Cerebellar nuclear complex (tissue), 1 donor: ENCODE measurements at places on chromosomes 4 and X.

DNA sequence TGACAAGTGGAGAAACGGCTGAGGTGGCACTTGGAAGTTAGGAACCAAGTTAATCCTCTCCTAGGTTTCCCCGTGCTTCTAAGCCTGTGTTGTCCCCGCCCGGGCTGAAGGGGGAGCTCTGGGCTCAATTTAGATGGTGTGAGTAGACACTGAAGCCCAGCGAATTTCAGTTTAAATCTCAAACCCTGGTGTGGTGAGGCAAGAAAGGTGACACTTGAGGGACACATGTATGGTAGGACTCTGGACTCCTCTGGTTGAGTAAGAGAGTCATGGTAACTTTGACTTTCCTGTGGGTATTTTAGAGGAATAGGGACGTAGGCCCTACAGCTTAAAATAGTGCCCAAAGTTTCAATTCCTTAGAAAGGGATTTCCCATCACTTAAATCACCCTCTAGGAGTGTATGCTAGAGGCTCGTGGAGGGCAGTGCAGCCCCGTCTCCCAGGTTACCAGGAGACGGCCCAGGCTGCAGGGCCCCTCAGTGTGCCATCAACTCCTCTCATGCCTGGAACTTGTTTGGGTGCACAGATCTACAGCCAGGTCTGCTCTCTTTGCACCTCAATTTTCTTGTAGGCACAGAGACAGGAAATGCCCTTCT is 24.0 kb downstream of the HAND2 start:
- DNase-seq: no peak

DNA sequence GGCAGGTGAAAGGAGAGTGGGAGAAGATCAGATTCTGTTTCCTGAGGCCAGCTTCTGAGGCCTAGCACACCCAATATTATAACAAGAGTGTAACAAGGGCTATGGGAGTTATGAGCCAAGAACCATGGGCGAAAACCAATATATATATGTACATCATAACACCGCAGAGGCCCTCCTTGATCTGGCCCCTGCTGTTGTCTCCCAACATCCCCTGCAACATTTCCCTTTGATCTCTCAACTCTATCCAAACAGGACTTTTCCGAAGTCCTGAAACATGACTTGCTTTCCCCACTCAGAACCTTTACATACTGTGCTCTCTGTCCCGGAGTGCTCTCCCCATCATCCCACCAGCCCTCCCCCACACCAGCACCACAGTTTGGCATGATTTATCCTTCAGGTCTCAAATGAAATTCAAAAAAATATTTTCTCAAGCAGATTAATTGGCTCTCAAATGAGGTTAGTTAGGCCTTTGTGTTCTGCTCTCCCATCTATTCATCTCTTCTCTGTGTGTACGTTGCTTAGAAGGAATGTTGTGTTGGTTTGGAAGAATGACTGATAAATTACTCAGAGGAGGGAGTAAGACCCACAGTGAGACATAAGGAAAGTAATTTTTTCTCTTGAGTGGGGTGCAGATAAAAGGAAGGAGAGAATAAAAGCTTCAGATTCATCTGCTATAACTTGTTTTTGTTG is 58.1 kb upstream of the SMIM10 start:
- DNase-seq: no peak

DNA sequence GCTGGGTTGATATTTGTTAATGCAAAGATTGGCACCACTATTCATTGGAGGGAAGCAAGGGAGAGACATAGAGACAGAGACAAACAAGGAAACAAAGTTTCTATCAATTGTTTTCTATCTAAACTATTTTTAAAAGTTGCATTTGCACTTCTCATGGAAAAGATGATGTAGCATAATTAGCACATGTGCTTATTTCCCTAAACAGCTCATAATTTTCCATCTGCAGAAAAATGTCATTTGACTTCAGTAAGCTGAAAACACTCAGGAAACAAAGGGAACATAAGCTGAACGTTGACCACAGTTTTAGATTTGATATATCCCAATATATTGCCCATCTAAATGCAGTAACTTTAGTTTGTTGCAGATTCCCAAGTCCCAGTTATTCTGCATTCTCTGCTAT is 18.5 kb upstream of the SPP1 start:
- DNase-seq: no peak

GRCh38 chrX:73944563-73944908 is 359.4 kb upstream of the ZCCHC13 start:
- no peak for DNase-seq

DNA sequence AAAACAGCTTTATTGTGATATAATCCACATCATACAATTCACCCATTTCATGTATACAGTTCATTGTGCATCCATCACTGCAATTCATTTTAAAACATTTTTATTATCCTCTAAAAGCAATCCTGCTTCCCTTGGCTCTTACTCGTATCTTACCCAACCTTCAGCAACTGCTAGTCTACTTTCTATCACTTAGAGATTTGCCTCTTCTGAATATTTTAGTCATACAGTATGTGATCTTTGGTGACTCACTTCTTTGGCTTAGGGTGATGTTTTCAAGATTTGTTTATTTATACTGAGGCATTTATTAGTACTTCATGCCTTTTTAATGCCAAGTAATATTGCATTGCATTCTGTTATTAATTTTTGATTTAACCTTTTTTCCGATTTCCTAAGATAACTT is 15.0 kb upstream of the MSMO1 start:
- DNase-seq: no peak

DNA sequence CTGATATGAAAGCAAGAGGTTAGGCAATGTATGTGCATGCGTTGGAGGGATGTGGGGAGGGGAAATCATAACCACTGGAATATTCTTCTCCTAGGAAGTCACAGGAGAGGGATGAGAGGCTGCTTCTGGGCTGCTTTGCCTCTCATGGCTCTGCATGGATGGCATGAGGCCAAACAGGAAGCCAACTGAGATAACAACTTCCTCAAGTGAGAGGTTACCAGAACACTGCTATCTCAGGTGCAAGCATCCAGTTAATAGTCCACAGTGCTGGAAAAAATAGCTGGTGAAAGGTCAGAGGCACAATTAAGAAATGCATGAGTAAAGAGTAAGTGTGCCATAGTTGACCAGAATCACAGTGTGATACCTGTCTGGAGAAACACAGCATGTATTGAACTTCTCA is 113.3 kb downstream of the ELOVL6 start:
- DNase-seq: no peak

DNA sequence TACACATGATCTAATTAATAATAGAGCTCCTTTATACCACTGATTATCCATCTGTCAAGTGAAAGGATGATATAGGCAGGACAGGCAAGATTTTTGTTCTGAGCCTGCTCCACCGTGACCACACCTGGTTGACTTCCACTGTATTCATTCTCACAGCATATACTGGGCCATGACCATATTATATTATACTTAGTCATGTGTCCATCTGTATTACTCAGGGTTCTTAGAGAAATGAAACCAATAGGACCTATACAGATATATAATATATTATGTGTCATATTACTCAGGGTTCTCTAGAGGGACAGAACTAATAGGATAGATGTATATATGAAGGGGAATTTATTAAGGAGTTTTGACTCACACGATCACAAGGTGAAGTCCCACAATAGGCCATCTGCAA is 675.1 kb downstream of the GRXCR1 start:
- no peak for DNase-seq

DNA sequence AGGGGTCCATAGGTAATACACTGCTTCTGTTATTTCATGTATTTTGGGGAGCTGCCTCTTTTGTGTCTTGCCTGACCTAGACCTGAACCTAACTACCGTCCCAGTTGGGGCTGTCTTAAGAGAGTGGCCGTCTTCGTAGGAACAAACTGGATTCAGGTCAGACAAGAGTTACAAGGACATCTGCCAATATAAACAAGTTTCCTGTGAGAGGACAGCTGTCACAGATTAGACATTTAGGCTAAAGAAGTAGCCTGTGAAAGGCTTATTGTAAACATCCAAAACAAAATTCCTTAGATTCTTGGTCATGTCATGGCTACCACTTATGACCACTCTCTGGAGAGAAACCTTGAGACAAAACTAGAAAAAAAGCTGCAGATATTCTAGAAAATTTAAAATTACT is 797.6 kb upstream of the AADAT start:
- no peak for DNase-seq

- no peak for DNase-seq
Measured at GRCh38 chr4:154740462-154740861, 3.3 kb upstream of the LRAT start.

DNA sequence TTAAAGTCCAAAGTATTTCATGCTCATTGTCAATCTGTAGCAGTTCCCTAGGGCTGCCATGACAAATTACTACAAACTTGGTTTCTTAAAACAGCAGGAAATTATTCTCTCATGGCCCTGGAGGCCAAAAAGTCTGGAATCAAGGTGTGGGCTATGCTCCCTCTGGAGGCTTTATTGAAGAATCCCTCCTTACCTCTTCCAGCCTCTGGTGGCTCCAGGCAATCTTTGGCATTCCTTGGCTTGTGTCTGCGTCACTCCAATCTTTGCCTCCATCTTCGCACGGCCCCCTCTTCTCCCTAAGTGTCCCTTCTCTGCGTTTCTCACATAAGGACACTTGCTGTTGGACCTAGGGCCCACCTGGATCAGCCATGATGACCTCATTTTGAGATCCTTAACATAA is 170.4 kb downstream of the SMIM20 start:
- DNase-seq: no peak

DNA sequence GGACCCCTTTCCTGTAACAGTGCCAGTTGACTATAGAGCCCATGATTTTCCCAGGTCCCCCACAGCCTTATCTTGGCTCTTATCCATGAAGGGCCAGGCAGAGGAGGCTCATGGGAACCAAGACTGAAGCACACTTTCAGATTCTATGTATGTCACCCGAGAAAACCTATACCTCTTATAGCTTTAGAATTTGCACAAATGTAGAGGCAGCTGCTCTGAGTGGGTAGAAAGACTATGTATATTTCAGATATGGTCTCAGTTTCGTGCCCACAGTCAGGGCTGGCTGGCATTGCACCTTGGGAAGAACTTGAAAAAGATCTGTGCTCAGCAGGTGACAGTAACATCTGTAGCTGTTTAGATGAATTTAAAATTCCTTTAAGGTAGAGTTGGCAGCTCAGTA is 8.3 kb upstream of the LNX1 start:
- DNase-seq: no peak

DNA sequence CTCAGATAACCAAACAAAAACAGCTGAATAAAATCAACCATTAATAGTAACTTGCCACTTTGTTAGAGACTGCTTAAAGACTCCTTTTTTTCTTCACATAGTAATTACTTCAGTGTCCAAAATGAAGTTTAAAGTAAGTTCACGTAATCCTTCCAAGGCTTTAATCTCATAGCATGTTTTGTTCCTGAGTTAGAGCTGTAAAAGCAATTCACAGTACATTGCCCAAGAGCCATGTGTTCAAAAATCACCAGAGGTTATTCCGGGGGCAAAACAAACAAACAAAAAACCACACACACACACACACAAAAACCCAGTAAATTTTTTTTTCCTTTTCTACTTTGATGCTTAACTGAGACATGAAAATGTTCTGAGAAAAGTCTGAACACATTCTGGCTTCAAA is 6.1 kb downstream of the GPR82 start:
- DNase-seq: no peak

DNA sequence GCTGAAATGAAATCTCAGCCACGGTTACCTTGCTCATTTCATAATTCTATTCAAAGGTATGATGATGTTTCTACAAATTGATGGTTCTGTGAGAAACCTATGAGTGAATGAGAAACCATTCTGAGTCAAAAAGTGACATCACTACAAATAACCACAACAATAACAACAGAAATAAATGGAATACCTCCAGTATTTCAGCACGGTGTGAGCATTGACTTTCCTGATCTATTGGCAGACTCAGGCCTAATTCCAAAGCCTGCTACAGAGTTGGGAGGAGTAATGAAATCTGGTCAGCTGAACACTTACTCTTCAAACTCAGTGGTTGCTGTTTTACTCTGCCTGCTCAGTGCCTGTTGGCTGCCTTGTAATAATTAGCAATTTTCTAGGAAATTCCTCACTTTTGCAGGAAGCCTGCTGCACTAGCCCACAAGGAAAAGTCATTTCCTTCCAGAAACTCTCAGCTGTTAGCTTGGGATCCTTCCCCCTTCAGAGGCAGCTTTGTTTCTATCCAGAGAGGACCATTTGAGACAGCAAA is 18.8 kb upstream of the SYNPO2 start:
- no peak for DNase-seq

DNA sequence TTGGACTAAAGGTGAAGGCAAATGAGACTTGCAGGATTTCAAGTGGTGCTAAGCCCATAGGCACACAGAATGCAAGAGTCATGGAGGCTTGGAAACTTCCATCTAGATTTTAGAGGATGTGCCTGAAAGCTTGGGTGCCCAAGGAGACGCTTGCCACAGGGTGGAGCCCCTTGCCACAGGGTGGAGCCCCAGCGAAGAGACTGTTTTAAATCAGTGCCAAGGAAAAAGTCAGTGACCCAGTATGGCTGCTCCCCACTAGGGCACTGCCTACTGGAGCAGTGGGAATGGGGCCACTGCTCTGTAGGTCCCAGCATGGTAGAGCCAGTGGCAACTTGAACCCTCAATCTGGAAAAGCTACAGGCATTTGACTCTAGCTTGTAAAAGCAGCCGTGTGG is 794.2 kb upstream of the LCORL start:
- DNase-seq: no peak

DNA sequence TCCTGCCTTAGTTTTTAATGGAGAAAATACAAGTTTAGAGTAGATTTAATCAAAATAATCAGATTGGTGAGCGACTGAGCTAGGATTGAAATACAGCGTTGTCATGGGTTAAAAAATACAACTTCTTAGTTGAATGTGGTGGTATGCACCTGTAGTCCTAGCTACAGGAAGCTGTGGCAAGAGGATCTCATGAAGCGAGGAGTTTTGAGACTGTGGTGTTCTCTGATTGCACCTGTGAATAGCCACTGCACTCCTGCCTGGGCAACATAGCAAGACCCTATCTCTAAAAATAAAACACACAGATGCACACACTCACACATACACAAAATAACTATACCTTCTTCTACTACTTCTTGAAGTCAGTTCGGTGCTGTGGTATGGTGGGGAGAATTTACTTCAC is 19.8 kb upstream of the GBA3 start:
- no peak for DNase-seq

DNA sequence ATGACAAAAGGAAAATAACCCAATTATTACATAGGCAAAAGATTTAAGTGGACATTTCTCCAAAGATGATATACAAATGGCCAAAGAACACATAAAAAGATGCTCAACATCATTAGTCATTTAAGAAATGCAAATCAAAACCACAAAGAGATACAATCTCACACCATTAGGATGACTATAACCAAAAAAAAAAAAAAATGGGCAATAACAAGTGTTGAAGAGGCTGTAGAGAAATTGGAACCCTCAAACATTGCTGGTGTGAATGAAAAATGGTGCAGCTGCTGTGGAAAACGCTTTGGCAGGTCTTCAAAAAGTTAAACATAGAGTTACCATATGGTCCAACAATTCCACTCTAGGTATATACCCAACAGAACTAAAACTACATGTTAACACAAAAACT is 5.6 kb upstream of the PRDX4 start:
- no peak for DNase-seq
